ENCODE measurements at places on chromosomes 4 and X.
A peak's percentile ranks its signal among the peaks of the same experiment; 100 is the strongest.

- DNase-seq = peak; percentile 0
Measured at GRCh38 chrX:125998432-125998831, 167.7 kb downstream of the DCAF12L2 start.

- peak; percentile 24 for DNase-seq
Measured at GRCh38 chrX:104668550-104668949, 102.6 kb downstream of the IL1RAPL2 start.

DNA sequence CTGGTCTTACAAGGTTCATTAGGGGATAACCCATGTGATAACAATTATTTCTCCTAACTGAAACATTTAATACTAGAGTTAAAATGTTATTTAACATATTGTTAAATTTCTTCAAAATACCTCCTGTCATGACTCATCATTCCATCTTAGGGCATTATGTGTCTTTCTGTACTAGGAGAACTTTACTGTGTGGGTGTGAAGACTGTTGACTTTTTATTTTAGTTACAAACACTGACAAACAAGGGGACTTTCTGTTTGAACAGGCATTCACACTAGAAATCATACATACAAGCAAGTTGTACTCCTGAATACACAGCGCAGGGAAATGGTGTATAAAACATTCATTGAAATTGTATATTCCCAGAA, 175.9 kb downstream of the FBXW7 start:
- DNase-seq = no peak

DNA sequence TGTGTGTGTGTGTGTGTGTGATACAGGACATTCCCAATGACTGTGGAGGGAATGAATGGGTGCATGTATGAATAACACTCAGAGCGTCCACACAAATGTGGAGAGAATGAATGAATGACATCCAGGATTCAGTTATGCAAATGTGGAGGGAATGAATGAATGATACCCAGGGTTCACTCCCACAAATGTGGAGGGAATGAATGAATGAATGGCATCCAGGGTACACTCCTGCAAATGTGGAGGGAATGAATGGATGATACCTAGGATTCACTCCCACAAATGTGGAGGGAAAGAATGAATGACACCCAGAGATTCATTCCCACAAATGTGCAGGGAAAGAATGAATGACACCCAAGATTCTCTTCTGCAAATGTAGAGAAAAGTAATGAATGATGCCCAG, 36.0 kb upstream of the ASMTL start:
- no peak for DNase-seq

- no peak for DNase-seq
Measured at GRCh38 chr4:48333587-48333986, 7.7 kb upstream of the SLAIN2 start.

DNA sequence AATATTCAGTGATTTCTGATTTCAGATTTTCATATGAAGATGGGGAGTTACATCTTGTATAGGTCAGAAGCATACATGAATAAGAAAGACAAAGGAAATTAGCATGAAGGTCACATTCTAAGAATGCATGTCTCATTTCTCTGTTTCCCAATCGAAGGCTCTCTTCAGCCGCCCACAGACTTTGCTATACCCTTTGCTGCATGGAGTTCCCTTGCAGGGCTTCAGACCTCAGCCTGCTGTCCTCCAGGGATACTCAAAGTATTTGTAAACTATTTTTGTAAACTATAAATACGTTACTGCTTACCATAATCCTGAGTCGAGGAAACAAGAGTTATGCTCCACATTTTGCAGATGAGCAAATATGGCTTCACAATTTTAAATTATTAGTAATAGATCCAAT, 738.4 kb downstream of the PCDH18 start:
- no peak for DNase-seq

DNA sequence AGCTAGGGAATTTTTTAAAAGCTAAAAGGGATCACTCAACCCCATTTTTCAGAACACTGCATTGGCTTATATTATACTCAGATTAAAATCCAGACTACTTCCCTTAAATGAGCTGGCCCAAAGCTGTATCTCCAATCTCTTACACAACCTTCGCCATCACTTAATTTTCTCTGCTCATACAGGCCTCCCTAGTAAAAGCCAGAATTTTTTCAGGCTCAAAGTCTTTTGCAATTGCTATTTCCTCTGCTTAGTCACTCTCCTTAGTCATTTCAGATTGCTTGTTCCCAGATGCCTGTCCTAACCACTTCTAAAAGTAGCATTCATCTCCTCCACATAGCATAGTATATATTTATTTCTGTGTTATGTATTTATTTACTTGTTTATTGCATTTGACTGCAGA, 1587.9 kb upstream of the ADGRL3 start:
- no peak for DNase-seq

GRCh38 chr4:3475713-3476260, 12.7 kb downstream of the DOK7 start:
- no peak for DNase-seq

DNA sequence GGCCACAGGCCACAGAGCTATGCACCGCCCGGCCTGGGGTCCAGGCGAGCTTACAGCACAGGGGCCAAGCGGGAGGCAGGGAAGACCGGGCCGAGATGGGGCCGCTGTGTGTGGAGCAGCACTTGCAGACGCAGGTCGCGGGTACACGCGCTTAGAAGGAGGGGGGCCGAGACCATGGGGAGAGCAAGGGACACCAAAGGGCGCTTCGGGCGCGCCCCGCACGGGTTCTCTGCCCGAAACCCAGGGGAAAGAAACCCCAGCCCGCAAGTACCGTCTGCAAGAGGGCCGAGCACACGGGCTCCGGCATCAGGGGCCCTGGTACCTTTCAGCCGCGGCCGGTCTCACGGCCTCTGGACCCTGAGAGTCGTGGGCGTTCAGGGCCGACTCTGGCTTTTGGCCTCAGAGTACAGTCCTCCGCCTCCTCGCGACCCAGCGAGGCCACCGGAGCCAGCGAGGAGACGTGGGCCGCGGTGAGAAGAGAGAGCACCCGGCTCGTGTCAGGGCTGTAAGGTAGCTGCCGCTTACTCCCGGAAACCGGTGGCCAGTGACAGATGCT, 342 bp downstream of the EOLA2 start:
- DNase-seq = no peak

- DNase-seq = no peak
Measured at GRCh38 chr4:145909281-145909715, 29.3 kb downstream of the ZNF827 start.

DNA sequence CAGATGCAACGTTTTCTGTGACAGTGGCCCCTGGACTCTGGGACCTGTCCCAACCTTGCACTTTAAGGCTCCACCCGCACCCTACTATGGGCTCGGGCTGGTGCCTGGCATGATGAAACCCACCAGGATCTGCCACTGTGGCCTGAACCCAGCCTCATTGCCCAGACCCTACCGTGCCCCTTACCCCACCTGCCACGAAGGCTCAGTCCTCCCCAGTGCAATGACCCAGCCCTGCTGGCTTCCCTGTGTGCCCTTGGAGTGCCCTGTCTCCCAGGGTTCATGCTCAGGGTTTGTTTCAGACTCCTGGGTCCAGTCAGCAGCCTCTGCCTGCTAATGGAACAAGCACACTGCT, 3.1 kb downstream of the UVSSA start:
- DNase-seq = no peak

- no peak for DNase-seq
Measured at GRCh38 chr4:173073939-173074500, 94.6 kb upstream of the GALNT7 start.

DNA sequence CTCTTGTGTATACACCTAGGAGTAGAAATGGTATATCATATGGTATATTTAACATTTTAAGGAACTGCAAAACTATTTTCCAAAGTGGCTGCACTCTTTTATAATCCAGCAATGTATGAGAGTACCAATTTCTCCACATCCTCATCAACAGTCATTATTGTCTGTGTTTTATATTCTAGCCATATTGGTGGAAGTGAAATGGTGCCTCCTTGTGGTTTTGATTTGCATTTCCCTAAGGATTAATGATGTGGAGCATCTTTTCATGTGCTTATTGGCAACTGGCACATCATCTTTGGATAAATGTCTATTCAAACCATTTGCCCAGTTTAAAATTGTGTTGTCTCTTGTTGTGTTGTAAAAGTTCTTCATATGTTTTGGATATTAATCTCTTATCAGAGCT, 9.6 kb downstream of the BMP15 start:
- DNase-seq = peak; percentile 3

DNA sequence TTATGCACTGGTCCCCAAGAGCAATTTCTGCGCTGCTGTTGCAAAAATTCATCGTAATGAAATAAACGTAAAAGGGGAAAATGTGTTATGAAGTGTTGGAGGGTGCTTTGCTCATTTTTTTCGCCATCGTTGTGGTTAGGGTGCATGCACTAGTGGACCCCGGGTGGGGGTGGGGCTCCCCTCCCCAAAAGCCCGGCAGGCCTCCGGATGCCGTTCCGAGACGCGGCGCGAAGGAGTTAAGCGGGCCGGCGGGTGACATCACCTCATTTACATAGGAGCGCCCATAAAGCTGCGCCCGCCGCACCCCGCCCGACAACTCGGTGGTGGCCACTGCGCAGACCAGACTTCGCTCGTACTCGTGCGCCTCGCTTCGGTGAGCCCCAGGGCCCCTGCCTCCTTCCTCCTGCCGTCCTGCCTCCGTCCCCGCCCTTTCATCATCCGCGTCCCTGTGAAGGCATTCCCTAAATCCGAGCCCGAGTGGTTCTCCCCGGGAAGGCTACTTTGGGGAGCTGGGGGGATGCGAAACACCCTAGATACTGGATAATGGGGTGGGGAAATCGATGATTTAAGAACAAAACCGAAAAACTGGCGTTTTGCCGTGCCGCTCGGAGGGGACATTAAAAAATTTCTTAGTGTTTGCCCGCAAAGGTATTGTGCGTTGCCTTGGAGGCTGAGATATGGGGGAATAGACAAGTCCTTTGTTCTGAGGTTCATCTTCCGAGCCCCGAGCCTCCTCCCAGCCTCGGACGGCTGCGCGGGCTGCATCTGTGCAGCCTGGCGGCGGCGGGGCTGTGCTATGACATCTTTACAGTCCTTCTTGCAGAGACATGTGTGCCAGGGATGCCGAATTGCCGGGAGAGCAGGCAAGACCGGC, at the start of gene TMSB4X:
Gene TMSB4X, plus strand, starts transcription at position 315 of the 874 bp plus-strand sequence.
- DNase-seq = peak; percentile 68

- DNase-seq = no peak
Measured at GRCh38 chrX:10471418-10471817, 149.0 kb downstream of the MID1 start.

GRCh38 chrX:149374751-149375150, 130.4 kb downstream of the IDS start:
- DNase-seq = no peak

- DNase-seq = no peak
Measured at GRCh38 chr4:113339430-113339813, 290.0 kb downstream of the ANK2 start.

- no peak for DNase-seq
Measured at GRCh38 chrX:46630141-46630540, 56.6 kb downstream of the CHST7 start.

GRCh38 chr4:83282049-83282535, 2.5 kb downstream of the COQ2 start:
- DNase-seq = no peak

- no peak for DNase-seq
Measured at GRCh38 chr4:93710101-93710846, 118.3 kb upstream of the ATOH1 start.

- DNase-seq = no peak
Measured at GRCh38 chr4:112978691-112979472, 70.6 kb upstream of the ANK2 start.

DNA sequence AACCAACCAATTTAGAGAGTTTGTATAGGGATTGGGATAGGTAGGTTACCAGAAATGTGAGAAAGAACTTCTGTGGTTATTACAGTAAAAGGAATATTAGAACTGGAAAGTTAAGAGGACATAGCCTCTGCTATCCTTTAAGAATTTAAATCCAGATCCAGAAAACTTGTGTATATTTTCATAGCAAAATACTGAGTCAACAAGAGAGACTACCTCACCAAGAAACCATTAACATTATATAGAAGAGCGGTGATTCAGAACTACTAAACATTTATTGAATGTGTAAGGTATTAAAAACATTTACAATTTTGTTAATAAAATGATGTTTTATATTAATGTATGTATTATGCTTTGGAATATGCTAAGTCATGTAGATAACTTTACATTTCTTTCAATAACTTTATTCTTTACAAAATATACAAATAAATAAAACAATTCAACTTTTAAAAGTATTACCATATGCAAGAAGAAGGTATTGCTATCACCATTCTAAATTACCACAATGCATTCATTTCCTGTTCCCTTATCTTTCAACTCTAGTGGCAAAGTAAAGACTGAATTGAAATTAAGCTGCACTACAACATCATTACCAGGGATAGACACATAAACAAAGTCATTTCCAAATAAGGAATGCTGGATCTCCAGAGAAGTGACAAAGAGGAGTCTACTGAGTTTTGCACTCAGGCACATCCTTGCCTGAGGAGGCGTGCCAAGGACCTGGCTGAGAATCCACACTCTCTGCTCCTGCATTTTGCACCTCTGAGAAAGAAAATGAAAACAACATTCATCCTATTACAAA, 6.1 kb upstream of the BDH2 start:
- no peak for DNase-seq

DNA sequence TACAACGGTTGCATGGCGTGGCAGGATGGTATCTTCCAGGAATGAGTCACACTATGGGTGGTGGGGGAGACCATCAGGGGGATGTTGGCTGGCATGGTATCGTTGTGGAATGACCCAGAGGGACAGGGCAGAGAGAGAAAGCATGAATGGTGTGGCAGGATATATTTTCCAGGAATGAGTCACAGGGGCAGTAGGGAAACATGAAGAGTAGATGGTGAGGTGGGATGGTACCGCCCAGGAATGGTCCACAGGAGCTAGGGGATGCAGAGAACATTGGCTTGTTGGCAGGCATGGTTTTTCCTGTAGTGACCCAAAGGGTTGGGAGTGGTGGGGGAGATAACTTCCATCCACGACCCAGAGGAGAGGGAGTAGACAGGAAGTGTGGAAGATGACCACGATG, 62.4 kb downstream of the MAOA start:
- DNase-seq = no peak

- no peak for DNase-seq
Measured at GRCh38 chr4:2263926-2264321, 2.0 kb upstream of the MXD4 start.

DNA sequence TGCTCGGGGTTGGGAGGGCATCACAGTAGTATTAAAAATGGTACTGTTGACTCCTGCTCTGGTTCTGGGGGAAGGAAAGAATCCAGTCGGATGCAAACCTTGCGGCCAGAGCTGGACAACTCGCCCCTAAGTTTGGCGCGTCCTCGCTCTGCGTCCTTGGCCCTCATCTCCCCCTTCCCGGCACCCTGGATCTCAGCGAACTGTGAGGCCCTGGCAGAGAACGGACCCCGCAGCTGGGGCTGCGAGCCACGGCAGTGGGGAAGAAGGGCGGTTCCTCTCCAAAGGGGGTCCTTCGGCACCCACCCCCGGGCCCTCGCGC, 14.0 kb downstream of the ARHGEF6 start:
- DNase-seq = no peak

DNA sequence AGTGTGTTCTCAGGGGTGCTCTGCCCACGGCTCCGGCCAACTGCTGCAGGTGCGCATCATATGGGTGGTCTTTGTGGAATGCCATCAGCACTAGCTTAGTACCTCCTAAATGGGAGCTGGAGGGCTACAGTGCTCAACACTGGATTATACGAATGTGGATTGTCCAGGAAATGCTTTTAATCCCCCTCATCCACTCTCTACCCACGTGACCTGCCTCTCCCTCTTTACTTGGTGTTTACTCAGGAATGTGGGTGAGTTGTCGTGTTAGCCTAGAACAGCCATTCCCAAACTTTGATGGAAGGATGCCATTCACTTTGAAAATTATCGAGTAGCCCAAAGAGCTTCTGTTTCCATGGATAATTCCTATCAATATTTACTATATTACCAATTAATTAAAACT, 150.8 kb downstream of the PTTG2 start:
- no peak for DNase-seq
